Activated naive CD8-positive, alpha-beta T cell treated with anti-CD3 and anti-CD28 coated beads for 36 hours (primary cell): ENCODE measurements at places on chromosomes 2 and 18. TPM values are rescaled to one million over a fixed set of nuclear protein-coding genes. Genes with fewer than 3 reads are reported as not detected.

DNA sequence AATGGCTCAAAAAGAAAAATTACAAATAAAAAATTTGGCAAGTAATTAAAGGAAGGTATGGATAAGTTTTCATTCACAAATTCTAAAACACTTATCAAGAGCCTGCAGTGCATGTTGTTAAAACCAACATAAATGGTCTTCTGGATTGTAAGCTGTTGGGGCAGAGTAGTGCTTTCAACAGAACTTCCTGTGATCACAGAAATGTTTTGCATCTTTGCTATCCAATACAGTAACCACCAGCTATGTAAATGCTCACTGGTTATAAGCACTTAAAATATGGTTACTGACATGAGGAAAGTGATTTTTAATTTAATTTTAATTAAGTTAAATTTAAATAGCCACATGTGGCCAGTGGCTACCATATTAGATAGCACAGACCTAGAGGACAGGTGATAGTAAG, 133.1 kb downstream of the NBAS start:
- DNase-seq, result no peak

Gene CCDC148
- total RNA-seq, result not detected

Gene SLC16A14
- total RNA-seq, result 1.0 TPM

DNA sequence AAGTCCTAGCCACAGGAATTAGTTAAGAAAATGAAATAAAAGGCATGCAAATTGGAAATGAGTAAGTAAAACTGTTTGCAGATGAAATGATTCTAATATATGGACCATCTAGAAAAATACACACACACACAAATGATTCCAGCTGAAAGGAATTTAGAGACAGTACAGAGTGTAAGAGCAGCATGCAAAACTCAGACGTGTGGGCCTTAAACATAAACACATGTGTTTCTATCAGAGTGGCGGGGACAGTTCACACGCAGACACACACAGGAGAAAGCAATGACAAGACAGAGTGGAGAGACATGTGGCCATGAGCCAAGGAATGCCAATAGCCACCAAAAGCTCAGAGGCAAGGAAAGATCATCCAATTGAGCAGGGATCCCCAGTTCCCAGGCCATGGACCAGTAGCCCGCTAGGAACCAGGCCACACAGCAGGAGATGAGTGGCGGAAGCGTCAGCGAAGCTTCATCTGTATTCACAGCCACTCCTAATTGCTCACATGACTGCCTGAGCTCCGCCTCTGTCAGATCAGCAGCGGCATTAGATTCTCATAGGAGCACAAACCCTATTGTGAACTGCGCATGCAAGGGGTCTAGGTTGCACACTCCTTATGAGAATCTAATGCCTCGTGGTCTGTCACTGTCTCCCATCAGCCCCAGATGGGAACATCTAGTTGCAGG, 155.4 kb downstream of the ARL4C start:
- no peak for DNase-seq

GRCh38 chr2:69581774-69582581, 61.6 kb downstream of the AAK1 start:
- peak; percentile 28 for DNase-seq

- DNase-seq, result no peak
Observed at GRCh38 chr2:26970928-26971627, 641 bp downstream of the MAPRE3 start.

- DNase-seq, result no peak
Observed at GRCh38 chr2:80748592-80748991, 444.0 kb upstream of the LRRTM1 start.

DNA sequence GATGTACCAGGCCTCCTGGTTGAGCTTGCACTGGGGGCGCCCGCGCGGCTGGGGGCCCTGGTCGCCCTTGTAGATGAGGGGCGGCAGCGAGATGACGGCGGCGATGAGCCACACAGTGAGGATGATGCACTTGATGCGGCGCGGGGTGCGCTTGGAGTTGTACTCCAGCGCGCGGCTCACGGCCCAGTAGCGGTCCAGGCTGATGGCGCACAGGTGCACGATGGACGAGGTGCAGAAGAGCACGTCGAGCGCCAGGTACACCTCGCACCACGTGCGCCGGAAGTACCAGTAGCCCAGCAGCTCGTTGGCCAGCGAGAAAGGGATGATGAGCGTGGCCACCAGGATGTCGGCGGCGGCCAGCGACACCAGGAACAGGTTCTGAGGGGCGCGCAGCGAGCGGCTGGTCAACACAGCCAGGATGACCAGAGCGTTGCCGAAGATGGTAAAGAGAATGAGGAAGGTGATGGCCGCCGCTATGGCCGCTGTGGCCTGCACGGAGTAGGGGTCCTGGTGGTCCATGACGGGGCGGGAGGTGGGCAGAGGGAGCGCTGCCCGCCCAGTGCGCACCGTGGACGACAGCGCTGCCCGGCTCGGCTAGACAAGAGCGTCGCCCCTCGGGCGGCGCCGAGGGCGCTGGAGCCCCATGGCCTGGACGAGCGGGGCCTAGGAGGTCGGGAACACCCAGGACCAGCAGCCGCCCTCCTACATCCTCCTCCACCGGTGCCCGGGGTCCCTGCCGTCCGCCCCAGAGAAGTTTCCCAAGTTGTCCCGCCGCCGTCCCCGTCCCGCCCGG, 544 bp downstream of the ADRA2B start:
- DNase-seq, result no peak

Gene ASPRV1
- 0.74 TPM for total RNA-seq

- DNase-seq, result no peak
Observed at GRCh38 chr2:221137385-221137784, 434.7 kb downstream of the EPHA4 start.

GRCh38 chr18:56505971-56506370, 132.4 kb downstream of the TXNL1 start:
- DNase-seq, result no peak

DNA sequence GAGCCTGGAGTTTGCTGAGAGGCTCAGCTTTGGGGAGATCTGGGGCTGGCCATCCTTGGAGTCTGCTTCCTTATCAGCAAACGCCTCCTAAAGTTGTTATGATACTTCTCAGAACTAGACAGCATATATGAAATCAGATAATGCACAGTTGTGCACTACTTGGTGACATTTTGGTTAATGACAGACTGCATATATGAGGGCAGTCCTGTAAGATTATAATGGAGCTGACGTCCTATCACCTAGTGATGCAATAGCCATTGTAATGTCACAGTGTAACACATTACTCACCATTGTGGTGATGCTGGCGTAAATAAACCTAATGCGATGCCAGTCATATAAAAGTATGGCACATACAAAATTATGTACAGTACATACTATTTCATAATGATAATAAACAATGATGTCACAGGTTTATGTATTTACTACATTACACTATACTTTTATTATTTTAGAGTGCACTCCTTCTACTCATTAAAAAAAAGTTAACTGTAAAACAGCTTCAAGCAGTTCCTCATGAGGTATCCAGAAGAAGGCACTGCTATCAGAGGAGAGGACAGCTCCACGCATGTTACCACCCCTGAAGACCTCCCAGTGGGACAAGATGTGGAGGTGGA, 298.1 kb upstream of the REV1 start:
- DNase-seq, result no peak

Gene DLX1
- total RNA-seq, result not detected

Gene RBM44
- total RNA-seq, result 0.47 TPM

DNA sequence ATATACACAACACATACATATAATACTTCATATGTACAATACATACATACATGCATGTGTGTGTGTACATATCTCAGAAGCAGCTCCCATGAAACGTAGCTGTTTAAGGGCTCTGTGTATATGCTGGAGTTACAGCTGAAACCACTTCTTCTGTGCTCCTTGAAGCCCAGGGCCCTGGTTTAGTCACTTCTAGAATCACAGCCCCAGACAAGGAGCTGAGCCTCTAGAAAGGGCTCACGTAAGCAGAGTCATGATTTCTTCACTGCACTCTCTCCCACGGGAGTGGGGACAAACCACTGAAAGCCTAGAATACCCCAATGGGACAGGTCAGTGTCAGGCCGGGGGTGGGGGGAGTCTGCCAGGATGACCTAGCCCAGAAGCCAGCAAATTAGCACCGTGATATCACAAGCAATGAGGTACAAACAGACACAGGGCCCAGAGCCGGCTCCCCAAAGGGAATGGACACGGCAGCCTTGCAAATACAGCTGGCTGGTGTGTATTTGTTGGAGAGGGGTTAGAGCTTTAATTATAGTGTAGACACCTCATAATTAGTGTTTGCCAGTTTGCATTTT, 90.3 kb downstream of the C1QL2 start:
- DNase-seq, result no peak

Gene GCKR
- total RNA-seq, result not detected

Gene COL3A1
- total RNA-seq, result not detected

- no peak for DNase-seq
Observed at GRCh38 chr2:110854355-110855081, 122.1 kb downstream of the ACOXL start.

GRCh38 chr2:139354518-139354917, 574.3 kb upstream of the NXPH2 start:
- no peak for DNase-seq

DNA sequence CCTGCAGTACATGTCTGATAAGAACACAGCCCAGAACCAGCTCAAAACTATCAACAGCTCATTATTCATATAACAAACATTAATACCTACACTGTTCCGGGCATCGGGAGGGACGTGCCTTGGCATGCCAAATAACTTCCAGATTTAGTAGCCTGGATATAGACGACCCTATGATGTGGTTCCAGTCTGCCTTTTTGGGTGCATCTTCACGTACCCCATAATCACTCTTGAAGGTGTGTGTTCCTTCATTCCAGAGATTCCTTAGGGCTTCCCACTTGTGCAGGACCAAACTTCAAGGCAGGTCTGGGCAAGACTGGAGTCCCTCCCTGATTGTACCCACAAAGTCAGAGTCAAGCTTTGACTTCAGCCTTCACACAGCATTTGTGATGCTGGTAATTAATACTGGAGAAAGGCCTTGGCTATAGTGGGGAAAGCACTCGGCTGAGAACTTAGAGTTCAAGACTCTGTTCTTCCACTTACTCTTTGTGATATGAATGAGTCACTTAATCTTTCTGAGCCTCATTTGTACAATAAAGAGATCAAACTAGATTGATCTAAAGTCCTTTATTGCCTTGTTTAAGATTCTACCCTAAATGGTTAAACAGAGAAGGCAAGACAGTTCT, 27.7 kb upstream of the SPATS2L start:
- DNase-seq, result no peak

DNA sequence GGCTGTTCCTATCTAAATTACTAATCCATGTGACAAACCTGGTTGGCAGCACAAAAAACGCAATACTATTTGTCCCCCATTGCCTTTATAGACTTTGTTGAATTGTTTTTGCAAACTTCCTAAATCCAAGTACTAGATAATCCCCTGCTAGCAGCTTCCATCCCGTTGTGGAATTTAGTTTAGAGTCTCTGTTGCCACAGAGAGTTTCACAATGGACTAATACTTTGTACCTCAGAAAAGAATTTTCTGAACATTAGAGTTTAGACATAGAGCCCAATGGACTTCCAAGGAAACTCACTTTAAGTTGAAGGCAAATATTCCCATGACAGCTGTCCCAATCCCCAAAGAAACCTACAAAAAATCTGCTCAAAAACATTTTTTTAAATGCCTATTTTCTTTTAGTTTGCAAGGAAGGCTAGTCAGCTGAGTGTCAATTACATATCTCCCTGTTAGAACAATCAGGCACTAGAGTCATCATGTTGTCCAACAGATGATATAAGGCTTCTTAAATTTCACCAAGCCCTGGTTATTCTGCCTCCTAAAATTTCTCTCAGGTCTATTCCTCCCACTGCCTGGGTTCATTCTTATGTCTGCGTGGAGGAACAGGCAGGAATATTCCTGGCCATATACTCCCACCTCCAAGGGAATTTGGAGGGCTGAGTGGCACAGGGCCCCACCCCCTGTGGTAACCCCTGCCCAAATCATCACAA, 27.2 kb downstream of the RNF152 start:
- no peak for DNase-seq

- no peak for DNase-seq
Observed at GRCh38 chr2:205175831-205176230, 506.5 kb upstream of the NRP2 start.

Gene CD28
- total RNA-seq, result 88.8 TPM

DNA sequence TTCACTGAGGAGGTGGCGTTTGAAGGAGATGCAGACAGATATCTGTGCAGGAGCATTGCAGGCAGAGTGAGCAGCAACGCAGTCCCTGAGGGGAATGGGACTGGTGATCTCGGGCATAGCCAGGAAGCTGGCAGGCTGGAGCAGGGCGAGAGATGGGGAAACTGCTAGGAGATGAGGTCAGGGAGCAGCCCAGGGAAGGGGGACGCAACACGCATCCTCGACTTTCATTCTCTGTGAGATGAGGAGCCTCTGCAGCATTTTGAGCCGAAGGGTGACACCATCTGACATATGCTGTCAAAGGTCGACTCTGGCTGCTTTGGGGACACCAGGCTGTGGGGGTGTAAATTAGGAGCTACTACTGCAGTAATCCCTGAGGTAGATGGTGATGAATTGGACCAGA, 4.3 kb upstream of the CHRNA1 start:
- DNase-seq, result no peak

- peak; percentile 8 for DNase-seq
Observed at GRCh38 chr2:43559391-43560230, 36.2 kb downstream of the THADA start.

- DNase-seq, result peak; percentile 31
Observed at GRCh38 chr2:220687231-220687843, 884.8 kb downstream of the EPHA4 start.

DNA sequence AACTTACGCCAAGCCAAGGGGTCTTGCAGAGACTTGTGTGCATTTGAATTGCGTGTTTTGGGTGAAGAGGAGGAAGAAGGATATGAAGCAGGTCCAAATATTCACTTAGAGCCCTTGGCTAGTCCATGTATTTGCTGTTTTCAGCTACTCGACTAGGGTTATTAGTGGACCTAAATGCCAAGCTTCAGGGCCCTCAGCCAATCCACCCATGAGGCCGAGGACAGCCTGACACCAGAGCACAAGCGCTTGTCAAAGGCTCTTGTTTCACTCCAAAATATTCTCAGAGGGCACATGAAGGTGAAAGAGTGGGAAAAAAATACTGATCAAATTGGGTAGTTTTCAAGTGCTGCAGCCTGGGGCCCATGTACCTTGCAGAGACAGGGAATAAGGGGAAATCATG, 174.8 kb upstream of the ACAA2 start:
- no peak for DNase-seq

Gene SEMA4C
- total RNA-seq, result 8.3 TPM

DNA sequence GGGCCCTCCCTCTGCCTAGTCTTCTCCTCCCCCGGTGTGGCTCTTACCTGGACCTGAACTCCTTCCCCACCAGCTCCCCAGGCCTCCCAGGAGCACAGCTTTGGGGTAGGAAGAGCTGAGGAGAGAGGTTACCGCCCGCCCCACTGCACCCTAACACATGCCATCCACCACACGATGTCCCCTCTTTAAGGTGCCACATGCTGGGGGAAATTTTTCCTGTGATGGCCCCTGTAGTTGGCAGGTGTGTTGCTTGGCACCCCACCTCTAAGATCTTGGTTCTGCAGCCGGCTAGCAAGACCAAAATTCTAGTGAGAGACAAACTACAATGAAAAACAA, 6.9 kb upstream of the TEX261 start:
- DNase-seq, result no peak

Gene TPO
- not detected for total RNA-seq

- no peak for DNase-seq
Observed at GRCh38 chr2:70349921-70350685, 48.2 kb upstream of the FAM136A start.

GRCh38 chr2:222410534-222410933, 13.8 kb upstream of the SGPP2 start:
- DNase-seq, result no peak

GRCh38 chr2:120972286-120972685, 236.6 kb downstream of the GLI2 start:
- DNase-seq, result no peak

GRCh38 chr2:63054841-63055225, 4.2 kb downstream of the OTX1 start:
- DNase-seq, result no peak
